Ammon's horn (tissue), 1 donor: ENCODE measurements at places on chromosomes 13 and 19.

- no peak for DNase-seq
Observed at GRCh38 chr19:52742516-52742915, 7.7 kb upstream of the ZNF611 start.

- DNase-seq: no peak
Observed at GRCh38 chr13:36789730-36790129, 29.3 kb upstream of the RFXAP start.

DNA sequence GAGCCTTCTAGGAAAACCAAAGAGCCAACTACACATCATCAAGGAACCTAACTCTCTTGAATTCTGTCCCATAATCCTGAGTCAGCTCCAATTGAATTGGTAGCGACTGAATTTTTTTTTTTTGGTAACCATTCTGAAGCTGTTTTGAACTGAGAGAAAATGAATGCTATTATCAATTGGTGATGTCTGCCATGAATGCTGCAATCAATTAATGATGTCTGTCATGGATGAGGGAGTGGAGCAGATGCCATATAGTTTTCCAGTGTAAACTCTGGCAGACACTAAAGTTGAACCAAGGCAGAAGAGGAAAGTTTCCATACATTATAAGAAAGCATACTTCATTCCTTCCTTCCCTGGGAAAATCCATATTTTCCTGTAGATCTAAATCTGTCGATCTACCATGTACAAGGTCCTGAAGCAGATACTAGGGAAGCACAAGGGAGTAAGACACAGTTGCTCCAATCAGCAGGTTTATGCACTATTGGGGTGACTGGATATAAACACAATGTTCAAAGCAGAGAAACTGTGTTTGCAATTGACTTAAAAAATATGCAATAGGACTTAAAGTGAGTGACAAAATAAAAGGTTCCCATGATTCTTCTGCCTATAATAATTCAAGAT lies 48.8 kb downstream of the MBD3L1 start:
- DNase-seq: no peak

DNA sequence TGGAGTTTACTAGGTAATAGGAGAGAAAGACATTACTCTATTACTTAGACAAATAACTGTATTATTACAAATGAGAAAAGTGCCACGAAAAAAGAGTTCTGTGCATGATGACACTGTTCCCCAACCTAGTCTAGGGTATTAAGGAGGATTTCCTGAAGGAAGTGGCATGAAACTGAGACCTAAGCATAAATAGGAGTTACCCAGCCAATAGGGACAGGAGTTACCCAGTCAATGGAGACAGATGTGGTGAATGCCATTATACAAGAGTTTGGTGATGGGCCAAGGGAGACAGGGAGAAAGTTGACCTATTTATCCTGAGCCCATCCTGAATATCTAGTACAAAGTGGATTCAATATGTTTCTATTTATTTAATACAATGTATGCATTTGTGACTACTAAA lies 65.4 kb downstream of the KL start:
- DNase-seq: no peak

DNA sequence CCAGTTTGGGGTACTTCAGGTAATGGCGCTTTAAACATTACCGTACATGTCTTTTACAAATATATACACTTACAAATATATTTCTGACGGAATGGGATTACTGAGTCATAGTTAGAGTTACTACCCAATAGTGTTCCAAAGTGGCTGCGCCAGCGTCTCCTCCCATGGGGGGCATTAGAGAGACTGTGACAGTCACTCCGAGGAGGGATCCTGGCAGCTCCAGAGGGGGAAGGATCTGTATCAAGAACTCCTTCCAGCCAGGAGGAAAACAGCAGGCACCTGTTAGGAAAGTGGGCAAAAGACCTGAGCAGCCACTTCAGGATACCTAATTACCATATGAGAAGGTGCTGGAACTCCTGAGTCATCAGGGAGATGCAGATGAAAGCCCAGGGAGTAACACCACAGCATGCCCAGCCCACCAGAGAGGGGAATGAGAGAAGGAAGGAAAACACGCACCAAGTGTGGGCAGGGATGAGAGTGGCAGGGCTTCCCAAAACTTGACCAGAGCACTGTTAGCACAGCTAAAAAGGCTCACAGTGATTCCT lies 52.9 kb downstream of the SLC7A9 start:
- no peak for DNase-seq

GRCh38 chr19:19053508-19054314 lies 10.1 kb upstream of the SLC25A42 start:
- peak; percentile 72 for DNase-seq

DNA sequence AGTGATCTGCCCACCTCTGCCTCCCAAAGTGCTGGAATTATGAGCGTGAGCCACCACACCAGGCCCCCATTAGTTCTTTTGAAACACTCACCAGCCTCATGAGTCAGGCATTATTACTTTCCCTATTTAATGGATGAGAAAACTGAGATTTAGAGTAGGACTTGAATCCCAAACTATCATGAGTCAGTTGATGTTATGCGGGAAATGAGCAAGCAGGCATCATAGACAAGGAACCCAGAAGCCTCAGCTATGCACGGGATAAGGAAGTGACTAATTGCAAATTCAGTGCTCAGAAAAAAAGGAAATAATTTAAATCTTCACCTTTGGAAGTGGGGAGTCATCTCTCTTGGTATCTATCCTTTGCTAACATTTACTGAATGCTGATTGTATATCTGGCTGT lies 217.5 kb downstream of the ABCC4 start:
- DNase-seq: no peak

- DNase-seq: no peak
Observed at GRCh38 chr19:6138066-6138465, 2.6 kb downstream of the ACSBG2 start.

DNA sequence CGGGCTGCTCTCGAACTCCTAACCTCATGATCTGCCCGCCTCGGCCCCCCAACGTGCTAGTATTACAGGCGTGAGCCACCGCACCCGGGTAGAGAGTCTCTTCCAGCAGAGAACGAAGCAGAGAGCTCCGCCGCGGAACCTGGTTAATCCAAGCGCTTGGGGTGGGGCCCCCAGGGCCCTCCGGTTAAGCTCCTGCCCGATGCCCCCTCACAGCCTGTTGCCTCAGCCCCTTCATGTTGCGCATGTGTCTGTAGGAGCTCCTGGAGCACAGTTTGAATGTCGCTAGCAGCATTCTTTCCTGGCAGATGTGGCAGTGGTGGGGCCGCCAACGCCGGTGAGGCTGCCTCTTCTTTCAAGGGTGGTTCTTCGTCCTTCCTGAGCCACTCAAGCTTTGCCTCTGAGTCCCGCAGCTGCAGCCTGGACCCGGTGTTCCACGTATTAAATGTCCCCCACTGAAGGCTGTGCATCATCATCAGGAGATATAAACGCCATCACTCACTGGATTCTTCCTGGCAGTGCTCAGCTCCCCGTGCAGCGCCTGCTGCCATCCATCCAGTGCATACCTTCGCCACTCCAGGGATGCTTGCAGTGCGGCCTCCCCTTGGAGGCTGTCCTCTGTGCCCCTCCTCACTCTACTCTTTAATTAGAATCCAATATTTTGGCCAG lies 1919.3 kb downstream of the PCDH9 start:
- no peak for DNase-seq

DNA sequence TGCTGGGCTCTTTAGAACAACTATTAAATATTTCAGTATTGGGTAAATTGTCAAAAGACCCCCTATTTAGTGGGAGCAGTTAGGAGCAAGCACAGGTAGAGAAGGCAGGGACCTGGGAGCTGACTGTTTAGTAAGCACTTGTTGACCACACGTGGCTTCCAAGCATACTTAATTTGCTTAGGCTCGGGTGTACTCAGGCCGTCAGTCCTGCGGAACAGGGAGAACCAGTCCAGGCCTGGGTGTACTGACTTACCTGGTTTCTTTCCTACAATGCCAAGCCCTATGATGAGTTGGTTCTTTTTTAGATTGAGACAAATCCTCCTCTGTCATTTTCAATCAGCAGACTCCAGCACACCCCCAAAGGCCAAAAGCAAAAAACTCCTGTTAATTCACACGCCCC lies 90.0 kb downstream of the WDFY2 start:
- DNase-seq: no peak

DNA sequence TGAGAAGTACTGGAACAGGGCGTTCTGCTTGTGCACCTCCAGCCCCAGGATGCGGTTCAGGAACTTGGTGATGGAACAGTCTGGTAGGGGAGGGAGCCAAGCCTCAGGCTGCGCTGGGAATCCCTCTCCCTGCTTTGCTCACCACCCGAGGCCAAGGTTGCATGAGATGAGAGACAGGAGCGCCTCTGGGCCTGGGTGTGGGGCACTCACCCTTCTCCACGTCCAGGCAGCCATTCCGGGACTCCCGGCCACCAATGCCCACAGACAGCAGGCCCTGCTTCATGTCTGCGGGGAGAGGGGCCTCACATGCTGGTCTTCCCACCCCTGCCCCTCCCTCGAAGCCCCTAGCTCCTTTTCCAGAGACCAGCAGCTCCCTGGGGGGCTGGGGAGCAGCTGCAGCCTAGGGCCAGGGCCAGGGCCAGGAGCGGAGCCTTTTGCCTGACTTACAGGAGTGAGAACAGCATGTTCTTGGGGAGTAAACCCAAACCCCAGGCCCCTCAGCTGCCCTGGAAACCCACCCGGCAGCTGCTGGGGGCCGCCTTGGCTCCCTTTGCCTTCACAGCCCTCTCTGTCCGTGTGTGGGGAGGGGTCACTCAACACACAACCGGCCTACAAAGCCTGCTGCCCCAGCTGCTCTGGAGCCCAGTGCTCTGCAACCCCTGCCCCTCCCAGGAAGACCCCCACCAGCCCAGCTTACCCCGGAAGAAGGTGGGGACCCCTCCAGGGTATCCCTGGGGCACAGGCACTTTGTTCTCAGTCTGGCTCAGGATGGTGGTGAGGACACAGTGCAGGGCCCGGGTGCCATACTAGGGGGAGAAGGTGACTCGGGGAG lies 7.2 kb downstream of the GPX4 start:
- no peak for DNase-seq

- DNase-seq: no peak
Observed at GRCh38 chr19:50564229-50565105, 3.8 kb downstream of the LRRC4B start.

- no peak for DNase-seq
Observed at GRCh38 chr13:39197647-39198007, 159.4 kb downstream of the NHLRC3 start.

GRCh38 chr19:1253514-1254080 lies 5.2 kb downstream of the MIDN start:
- DNase-seq: no peak

GRCh38 chr13:51058461-51059167 lies 52.5 kb downstream of the C13orf42 start:
- DNase-seq: no peak

DNA sequence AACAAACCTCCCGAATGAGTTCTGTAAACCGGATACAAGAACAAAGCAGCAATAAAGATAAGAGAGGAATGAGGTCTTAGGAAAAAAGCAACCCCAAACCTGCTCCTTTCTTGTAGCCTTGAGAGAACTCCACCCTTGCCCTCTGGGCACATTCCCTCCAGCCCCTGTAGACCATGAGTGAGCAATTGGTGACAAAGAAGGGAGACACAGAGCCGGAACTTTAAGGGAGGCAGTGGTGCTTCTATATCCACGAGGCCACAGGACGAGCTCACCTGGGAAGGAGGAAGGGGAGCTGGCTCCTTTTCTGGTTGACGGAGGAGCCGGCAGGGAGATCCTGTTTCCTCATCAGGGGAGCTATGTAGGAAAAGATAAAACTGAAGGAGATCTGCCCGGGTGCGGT lies 13.0 kb downstream of the BRME1 start:
- DNase-seq: no peak

DNA sequence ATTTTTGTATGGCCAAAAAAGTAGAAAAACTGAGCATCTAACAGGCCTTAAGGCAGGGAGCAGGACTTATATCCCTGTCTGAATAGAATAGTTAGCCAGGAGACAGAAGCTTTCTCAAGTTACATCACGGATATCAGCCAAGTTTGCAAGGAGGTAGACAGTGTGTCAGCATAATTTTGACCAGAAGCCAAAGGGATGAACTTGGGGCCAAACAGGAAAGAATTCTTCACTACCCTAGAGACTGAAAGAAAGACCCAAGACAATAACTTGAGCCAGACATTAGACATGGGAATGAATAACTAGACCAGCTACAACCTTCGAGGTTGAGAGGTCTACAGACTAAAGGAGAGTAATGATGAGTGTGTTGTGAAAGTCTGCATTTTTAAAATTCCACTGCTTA lies 48.1 kb upstream of the PCDH9 start:
- no peak for DNase-seq

DNA sequence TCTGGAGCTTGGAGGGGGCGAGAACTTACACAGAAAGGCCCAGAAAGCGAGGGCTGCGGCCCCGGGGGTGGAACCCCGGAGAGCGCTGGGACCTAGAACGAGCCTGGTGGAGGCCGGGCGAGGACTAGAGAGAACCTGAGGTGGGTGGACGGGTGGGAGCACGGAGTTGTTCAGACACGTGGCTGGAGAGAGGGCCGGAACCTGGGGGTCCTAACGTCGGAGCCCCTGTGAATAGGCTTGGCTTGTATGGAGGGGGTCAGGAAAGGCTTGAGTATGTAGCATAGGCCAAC lies 383 bp downstream of the ZNF581 start:
- no peak for DNase-seq

DNA sequence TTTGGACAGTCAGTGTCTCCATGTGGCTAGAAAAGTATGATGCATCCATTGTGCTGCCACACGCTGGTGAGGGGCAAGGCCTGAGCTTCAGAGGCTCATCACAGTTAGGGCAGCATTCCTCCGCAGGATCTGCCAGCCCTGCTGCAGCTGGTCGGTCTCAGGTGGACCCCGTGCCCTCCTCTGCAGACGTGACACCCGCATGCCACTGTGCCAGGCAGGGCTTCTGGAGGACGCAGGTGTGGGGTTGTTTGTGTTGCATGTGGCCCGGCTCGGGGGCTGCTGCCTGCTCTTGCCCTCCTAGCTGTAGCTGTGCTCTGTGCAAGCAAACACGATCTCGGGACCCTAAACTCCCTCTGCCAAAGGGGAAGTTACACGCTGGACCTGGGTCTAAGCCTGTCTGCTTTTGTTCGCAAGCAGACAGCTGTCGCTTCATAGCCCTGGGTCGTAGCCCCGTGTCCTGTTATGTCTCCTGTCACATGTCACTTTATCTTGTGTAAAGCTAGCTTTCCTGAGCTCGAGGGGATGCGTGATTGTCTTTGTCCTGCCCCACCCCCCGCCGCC lies 45.3 kb downstream of the SLC7A9 start:
- no peak for DNase-seq

GRCh38 chr13:113634279-113635047 lies 23.5 kb downstream of the ATP4B start:
- DNase-seq: no peak

- DNase-seq: no peak
Observed at GRCh38 chr13:83940742-83941141, 58.5 kb upstream of the SLITRK1 start.
